NCI-H187 treated with DMSO at 0.1 percent for 48 hours (cell line): ENCODE measurements at places on chromosomes 4 and X.

- DNase-seq = no peak
These were observed at the start of gene PTCHD1 for GRCh38 chrX:23334848-23335599. PTCHD1 (plus strand) TSS chrX:23334849; CDS start chrX:23334876, 27 bp downstream.

GRCh38 chr4:174537634-174538033 lies 15.3 kb upstream of the HPGD start:
- no peak for DNase-seq

DNA sequence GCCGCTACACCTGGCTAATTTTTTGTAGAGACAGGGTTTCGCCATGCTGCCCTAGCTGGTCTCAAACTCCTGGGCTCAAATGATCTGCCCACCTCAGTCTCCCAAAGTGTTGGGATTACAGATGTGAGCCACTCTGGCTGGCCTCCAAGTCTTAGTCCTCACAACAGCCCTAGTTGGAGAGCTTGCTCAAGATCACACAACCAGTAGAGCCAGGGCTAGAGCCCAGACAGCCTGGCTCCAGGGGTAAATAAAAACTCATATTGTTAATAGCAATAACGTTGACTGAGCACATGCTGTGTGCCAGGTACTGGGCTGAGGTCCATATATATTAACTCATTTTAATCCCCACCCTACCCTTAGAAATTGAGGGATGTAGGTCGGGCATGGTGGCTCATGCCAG lies 7.3 kb upstream of the JAKMIP1 start:
- no peak for DNase-seq

GRCh38 chr4:84237008-84237407 lies 262.1 kb downstream of the NKX6-1 start:
- DNase-seq = no peak

- no peak for DNase-seq
These were observed 5.6 kb upstream of the PCGF3 start for GRCh38 chr4:699816-700580.

GRCh38 chrX:87901060-87901459 lies 383.5 kb downstream of the KLHL4 start:
- DNase-seq = no peak

DNA sequence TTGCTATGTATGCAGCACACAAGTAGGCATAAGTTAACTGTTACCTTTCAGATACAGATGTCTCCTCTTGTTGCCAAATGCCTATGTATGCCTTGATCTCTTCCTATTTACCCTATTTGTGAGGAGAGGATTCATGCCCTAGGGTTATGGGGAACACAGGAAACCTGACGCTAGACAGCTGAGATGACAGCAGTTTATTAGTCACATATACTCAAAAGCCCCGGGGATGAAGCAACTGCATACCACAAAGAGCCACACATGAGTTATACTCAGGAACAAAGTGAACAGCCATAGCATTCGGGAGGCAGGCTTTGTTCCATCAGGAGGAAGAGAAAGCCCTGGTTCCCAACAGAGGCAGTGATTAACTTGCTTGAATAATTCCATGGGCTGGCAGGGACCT lies 1011.7 kb upstream of the PCDH7 start:
- no peak for DNase-seq

GRCh38 chr4:128630871-128631270 lies 178.6 kb upstream of the JADE1 start:
- DNase-seq = no peak

GRCh38 chrX:49704691-49705404 lies 9.1 kb upstream of the PAGE1 start:
- DNase-seq = no peak

DNA sequence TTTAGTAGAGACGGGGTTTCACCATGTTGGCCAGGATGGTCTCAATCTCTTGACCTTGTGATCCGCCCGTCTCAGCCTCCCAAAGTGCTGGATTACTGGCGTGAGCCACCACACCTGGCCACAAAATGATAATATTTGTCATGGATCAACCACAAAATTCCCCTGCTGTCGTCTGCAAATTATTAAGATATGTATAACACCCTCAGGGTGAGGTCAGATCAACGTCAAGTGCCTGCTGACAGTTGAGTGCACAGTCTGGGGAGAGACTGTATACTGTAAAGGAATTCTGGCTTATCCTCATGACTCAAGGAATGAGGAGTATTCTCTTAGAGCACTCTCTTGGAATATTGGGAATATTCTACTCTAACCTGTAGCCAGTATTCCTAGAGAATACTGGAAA lies 11.2 kb downstream of the EPGN start:
- DNase-seq = no peak

GRCh38 chrX:110204986-110205385 lies 112.9 kb downstream of the AMMECR1 start:
- DNase-seq = no peak

GRCh38 chr4:164866817-164867490 lies 10.0 kb upstream of the APELA start:
- DNase-seq = no peak

- no peak for DNase-seq
These were observed 24.7 kb upstream of the PRPS1 start for GRCh38 chrX:107603429-107604159.

GRCh38 chrX:14694611-14695010 lies 165.3 kb downstream of the GLRA2 start:
- DNase-seq = no peak

DNA sequence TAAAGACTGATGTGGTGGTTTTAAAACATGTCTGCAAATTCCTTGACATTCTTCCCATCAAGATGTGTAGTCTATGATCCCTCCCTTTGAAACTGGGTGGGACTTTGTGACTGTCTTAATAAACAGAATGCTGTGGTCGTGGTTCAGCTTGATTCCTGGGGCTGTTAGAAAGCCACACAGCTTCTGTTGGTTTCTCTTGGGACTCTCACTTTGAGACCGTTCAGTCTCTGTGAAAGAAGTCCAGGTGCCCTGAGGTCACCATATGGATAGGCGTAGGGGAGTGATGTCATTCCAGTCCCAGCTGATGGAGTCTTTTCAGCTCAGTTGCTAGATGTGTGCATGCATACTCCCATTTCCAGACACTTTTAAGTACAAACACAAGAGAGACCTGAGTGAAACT lies 216.6 kb downstream of the KDR start:
- DNase-seq = no peak

- no peak for DNase-seq
These were observed 67.1 kb upstream of the HS3ST1 start for GRCh38 chr4:11495818-11496217.

DNA sequence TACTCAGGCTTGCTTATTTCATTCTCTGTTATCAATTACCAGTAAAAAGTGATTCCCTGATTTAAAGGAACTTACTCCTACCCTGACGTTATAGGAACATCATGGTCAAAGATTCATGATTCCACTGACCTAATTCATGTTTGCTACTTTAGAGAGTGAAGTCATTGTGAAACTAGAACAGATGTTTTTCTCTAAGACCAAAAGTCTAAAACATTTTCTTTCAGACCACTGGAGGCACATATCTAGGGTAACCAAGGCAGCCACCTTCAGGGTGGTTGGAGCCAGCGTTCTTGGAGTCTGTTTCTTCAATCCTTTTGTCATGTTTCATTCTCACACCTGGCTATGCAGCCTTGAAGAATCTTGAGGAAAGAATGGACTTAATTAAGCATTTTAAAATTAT lies 77.8 kb downstream of the GALNTL6 start:
- no peak for DNase-seq
